Activated CD4-positive, CD25-positive, alpha-beta regulatory T cell treated with anti-CD3 and anti-CD28 coated beads, Interleukin-2, amount 50 U/mL, for 16 hours (primary cell): ENCODE measurements at places on chromosomes 1 and 21.

DNA sequence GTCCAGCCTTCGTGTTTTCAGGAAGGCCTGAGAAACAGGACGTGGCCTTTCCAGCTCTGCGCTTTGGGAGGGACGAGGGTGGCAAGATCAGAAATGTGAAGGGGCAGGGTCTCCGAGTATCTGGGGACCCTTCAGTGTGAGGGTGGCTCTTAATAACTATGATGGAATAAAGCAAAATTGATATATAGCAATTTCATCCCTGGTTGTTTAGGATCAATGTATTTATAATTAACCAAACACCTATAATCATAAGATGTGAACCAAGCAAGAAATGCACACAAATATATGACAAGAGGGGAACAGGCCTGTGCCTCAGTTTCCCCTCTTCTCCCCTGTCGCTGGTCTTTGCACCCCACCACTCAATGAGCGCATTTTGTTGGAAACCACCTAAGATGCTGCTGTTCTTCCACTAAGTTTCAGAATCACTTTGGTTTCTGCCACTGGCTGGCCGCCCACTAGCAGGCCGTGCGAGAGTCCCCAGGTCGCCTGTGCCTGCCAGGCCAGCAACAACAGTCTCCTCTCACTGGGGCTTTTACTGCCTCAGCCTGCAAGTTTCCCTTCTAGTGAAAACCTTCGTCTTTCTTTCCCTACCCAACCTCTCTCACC, 36.6 kb downstream of the UBASH3A start:
- no peak for DNase-seq

- DNase-seq: no peak
These were observed 579.3 kb upstream of the ADGRL4 start for GRCh38 chr1:79585801-79586200.

DNA sequence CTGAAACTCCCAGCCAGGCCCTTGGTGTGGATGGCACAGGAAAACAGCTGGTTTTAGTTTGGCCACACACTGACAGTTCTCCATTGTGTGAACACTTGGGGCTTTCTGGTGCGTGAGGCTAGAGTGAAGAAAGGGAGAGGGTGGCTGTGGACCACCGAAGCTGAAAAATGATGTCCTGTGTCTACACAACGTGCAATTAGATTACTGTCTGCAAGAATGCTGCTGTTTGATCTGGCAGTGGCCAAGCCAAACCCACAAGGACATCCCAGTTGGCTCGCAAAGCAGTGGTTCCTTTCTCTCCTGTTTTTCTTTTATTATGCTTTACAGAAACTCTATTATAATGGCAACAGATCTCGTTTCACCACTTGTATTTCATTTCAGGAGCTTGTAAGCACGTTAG, 58.9 kb downstream of the ERG start:
- DNase-seq: no peak

GRCh38 chr1:105087506-105087905, 1337.8 kb downstream of the AMY1C start:
- DNase-seq: no peak

GRCh38 chr1:192805832-192806323, 3.0 kb upstream of the RGS2 start:
- peak; percentile 6 for DNase-seq

- DNase-seq: no peak
These were observed 691.2 kb downstream of the USP25 start for GRCh38 chr21:16421007-16421406.

DNA sequence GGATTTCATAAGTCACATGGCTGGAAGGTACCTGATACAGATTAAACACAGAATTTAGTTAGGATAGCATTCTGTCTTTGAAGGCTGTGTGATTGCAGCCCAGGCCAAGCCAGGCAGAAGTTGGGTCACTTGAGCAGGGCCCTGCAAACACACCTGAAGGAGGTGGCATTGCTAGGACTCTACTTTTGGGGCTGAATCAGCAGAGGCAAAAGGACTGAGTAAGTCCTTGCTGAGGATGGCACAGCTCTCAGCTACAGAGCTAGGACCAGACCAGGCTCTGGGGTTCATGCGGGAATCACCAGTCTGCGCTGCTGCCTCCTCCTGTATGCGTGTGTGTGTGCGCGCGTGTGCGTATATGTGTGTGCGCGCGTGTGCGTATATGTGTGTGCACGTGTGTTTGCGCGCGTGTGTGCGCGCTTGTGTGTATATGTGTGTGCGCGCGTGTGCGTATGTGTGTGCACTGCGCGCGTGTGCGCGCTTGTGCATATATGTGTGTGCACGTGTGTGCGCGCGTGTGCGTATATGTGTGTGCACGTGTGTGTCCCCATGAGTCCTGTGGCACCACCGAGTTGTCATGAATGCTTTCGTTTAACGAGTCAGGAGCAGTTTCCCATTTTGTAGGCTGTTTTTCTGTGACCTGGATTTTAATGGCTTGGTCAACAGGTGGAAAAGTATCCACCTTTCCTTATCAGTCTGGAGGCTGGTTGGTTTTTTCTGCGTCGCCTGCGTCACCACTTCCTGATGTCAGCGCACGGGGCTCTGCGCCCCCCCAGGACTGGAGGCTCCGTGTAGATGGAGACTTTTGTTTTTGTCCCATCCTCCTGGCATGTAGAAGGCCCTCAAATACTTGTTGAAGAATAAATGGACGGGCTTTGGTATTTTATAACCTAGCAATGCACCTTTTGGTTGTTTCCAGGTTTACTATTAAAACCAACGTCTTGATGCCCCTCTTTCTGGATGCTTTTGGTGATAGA, 34.7 kb downstream of the ADARB1 start:
- no peak for DNase-seq
